ENCODE measurements at places on chromosomes 7 and 10.

GRCh38 chr7:52540041-52540440 is 495.4 kb upstream of the POM121L12 start:
- DNase-seq = no peak

- DNase-seq = no peak
These were observed 124.8 kb downstream of the PHTF2 start for GRCh38 chr7:77923419-77923818.

DNA sequence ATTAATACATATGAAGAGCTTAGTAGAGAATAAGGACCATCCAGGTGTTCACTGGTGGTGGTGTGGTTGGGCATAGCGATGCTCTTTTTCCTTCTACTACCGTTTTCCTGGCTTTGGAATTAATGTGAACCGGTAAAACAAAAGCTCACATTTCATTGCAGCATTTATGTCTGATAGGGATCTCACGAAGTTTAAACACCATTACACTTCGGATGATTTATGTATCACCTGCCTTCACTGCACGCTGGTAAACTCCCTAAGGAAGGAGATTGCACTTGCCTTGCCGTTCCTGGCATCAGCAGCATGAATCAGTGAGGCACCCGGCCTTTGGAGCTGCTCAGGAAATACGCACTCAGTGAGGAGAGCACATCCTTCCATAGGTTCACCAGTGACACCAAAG is 47.5 kb downstream of the WIPF3 start:
- peak; percentile 46 for DNase-seq

DNA sequence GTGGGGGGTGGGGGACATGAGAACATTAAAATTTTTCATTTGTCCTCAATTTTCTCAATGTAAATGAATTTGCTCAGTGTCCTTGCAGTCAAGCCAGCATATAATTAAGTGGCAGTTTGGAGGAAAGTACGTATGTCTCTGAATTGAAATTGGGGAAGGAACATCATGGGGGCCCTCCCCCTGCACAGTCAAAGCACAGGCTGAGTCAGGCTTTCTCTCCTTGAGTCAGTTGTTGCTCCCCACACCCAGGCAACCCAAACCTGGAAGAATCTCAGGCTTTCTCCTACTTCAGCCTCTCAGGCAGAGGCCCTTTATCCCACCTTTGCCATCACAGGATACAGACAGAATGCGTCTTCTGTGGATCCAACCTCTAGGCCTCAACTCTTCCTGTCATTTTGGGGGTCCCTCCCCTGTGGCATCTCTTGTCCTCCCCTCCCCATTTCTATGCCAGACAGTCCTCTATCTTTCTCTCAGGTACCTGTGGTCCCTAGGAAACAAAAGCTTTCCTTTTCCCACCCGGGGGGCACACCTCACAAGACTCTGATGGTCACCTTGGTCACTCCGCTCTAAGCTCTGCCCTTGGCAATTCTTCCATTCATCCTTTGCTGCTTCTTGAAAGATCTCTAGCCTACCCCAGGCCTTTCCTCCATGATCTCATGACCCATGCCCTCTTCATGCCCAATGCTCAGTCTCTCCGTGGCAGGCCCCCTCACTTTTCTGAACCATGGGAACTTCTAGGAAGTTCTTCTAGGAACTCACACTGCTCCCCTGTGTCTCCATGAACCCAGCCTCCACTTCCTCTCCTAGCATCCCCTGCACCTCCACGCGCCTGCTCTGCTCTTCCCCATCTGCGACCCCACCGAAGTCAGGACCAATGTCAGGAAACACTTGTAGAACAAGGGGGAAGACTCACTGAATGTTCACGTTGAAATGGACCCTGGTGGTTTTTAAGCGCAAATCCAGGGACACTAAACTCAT is 40.4 kb downstream of the CREB3L2 start:
- no peak for DNase-seq

DNA sequence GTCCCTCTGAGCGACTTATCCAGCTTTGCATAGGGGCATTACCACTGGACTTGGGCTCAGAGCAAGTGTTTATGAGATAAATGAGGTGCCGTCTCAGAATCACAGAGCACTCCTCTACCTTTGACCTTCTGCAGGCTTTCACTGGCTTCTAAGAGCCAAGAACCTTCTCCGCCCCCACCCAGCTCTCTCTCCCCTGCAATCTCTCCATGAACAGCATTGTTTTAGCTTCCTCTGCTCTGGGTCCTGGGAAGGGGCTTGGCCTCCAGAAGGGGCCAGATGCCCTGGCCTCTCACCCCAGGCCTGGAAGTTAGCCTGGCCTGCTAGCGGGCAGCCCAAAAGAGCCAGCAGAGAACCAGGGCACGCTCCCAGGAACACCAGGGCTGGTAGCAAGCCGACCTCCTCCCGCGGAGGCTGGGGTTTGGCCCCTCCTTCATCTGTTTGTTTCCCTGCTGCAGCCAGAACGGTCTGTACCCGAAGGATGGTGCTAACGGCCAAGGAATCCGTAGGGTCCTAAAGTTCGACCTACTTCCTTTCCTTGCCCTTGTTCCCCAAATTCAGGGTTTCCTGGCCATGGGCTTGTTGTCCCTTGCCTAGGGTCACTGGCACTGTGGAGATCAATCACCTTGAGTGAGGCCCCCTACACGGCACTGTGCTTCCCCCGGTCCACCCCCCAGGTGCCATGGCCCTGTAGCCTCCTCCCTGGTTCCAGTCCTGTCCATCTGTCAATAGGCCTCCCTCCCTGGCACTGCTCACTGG is 18.7 kb upstream of the DDIT4 start:
- DNase-seq = no peak

DNA sequence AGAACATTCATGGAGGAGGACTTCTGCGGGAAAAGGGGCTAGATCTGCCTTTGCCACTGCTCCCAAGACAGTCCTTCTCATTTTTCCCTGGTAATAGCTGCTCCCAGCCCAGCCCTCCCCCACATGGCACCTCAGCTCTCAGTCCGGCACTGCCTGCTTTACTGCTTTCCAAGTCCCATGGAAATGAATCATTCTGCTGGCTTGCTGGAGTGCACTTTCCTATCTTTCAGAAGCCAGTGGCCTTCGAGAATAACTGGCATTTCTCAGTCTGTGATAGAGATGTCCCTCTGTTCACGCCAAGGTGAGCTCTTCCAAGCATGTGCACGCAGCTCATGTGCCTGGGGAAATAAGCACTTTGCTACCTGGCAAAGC is 61.4 kb downstream of the SYPL1 start:
- DNase-seq = no peak

DNA sequence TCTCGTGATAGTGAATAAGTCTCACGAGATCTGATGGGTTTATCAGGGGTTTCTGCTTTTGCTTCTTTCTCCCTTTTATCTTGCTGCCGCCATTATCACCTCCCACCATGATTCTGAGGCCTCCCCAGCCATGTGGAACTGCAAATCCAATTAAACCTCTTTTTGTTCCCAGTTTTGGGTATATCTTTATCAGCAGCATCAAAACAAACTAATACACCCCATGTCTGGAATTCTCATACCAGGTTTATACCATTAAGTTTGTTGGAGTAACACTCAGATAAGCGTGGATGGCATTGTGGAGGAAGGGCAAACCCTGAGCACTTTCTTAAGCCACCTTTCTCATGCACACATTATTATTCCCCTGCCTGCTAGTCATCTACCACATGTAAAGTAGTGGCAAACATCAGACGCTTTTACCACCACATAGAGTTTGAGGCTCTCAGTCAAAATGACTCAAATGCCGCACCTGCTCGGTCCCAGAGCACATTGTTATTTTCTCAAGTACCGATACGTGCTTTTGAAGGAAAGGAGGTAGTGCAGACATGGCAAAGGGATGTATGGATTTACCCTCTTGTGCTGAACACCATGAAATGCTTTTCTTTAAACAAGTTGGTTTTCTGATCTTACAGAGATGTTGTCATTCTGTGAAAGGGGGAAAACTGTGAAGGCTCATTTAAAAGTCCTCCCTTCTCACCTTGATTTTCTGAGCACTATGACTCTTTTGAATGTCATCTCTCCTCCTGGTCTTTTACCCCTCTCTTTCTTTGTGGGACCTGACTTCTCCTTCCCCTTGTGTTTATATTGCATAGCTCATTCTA is 429.7 kb downstream of the EXOC4 start:
- no peak for DNase-seq

DNA sequence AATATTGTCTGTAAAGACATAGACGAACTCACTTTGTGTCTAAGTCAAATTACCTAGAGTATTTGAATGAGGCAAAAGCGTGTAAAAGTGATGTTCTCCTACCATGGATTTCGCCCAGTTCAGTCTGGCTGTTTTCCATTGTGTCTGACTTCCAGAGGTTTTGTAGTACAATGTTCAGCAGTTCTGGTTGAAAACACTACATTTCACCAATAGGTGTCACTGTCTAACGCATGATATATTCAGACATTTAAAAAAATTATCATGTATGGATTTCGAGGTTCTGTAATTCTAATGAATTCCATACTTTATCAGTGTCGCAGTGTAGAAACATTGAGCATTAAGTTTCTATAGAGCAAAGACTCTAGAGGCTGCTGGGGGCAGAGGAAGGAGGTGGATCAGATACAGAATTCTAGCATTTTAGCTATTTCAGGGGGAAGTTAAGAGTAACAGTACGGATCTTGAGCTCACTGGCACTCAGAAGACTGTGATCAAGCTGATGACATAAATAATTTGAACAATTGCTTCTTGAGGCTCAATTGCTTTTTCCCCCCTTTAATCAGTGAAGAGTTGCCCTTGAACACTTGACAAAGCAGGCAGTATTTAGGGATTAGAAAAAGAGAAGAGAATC is 196.9 kb upstream of the RHOBTB1 start:
- peak; percentile 35 for DNase-seq

- no peak for DNase-seq
These were observed 108.6 kb downstream of the CDK6 start for GRCh38 chr7:92727755-92728154.

DNA sequence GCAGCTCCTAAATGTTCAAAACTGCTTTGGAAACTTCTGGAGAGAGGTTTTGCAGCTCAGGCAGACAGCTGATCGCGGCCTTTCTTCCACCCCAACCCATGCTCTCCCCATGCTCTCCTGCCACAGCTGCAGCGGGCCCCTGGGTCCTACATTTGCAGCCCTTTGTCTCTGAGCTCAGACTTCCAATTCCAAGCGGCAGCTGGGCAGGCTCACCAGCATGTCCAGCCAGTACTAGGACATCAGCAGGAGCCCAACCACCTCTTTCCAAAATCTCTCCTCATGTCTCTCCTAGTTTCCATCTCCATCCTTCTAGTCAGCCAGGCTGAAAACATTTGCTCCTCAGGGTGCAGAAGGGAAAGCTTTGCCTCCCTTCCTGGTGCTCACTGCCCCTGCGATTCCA is 6.0 kb downstream of the LEP start:
- DNase-seq = no peak

DNA sequence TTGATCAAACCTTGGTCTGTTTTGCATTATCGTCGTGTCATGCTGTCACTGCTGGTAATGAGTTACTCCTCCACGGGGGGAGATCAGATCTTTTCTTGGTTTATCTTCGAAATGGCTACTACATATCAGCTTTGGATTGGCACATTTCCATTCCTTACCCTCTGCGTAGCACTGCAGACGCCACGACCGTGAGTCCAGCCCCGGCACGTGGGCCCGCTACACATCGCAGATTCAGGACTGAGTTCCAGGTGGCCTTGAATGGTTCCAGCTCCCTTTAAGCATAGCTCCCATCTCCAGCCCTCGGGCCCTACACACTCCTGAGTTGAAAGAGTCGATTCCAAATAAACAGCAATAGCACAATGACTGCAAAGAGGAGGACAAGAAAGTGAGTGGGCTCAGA is 238.6 kb upstream of the PFKP start:
- DNase-seq = no peak

GRCh38 chr10:124523901-124524300 is 62.3 kb downstream of the LHPP start:
- DNase-seq = no peak

- no peak for DNase-seq
These were observed 111.8 kb upstream of the RSU1 start for GRCh38 chr10:16929069-16929468.

DNA sequence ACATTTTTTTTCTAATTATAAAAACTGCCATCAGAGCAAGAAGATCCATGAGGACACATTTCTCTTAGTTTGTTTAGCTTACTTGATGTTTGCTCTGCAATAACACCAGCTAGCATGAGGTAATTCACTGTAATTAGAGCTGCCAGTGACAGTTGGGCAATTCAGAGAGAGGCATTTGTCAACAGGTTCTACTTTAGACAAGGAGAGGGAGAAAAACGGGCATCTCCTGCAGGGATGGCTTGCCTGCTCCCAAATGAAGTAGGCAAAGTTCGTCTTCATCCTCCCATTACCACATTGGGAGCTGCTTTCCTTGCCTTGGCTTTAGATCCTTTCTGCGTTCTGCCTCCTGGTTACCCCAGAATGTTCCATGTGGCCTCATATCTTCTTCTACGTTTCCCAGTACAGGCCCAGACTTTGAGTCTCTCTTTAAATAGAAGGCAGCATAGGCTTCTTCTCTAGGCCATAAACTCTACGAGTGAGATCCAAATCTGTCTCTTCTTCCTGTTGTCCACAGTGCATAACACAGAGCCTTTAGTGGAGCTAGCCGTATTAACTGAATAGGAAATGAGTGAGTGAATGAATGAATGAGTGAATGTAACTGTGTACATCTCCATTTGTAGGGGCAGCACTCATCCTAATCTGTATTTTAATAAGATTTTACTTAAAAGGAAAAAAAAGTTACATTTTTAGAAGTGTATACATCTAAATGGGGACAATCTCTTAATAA is 21.2 kb downstream of the ASB15 start:
- DNase-seq = peak; percentile 97

DNA sequence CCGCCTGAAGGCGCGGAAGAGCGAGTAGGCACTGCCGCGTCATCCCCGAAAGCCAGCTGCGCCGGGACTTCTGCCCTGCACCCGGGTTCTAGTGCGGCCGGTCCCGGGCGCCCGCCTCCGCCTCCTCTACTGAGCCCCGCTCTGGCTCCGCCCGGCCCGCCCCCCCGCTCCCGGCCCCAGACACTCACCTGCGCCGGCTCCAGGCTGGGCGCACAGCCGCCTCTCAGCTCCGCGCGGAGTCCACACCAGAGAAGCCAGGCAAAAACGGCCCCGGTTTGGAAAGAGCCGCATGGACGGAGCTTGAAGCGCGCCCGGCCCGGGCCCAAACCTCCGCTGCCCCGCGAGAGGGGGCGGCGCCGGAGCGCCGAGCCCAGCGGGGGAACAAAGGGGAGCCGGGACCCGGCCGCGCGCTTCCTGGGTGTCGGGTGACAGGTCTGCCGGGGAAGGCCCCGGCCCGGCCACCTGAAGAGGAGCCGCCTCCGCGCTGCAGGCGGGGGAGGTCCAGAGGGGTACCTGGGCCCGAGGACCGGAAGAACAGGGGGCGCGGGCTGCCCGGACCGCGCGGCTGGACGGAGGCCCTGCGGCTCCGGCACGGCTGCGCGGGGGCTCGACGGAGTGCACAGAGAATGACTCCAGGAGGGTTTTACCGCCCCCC is 168.2 kb downstream of the NRF1 start:
- no peak for DNase-seq

GRCh38 chr7:50310361-50310760 is 5.8 kb downstream of the IKZF1 start:
- no peak for DNase-seq

GRCh38 chr7:24715171-24715570 is 42.1 kb downstream of the GSDME start:
- DNase-seq = no peak

GRCh38 chr7:22219036-22219435 is 137.9 kb downstream of the RAPGEF5 start:
- DNase-seq = no peak

Data from NCI-H2081 (cell line).